ENCODE measurements at places on chromosomes 5 and 9. TPM values are rescaled to one million over a fixed set of nuclear protein-coding genes. Genes with fewer than 3 reads are reported as not detected.
A peak's percentile ranks its signal among the peaks of the same experiment; 100 is the strongest.

The SMIM32 gene
- total RNA-seq: not detected

The RLN2 gene
- 2.9 TPM for total RNA-seq

The CKMT2 gene
- not detected for total RNA-seq

The LVRN gene
- 0.40 TPM for total RNA-seq

The PCDHGA9 gene
- total RNA-seq: not detected

The DDX4 gene
- total RNA-seq: not detected

The NEUROG1 gene
- total RNA-seq: not detected

The C5orf15 gene
- 45.0 TPM for total RNA-seq

The PLEKHG4B gene
- not detected for total RNA-seq

The CHSY3 gene
- total RNA-seq: 0.33 TPM

The CER1 gene
- total RNA-seq: not detected

The CCDC69 gene
- total RNA-seq: 0.50 TPM

The SLC4A9 gene
- total RNA-seq: 0.20 TPM

The ZDHHC11B gene
- not detected for total RNA-seq

DNA sequence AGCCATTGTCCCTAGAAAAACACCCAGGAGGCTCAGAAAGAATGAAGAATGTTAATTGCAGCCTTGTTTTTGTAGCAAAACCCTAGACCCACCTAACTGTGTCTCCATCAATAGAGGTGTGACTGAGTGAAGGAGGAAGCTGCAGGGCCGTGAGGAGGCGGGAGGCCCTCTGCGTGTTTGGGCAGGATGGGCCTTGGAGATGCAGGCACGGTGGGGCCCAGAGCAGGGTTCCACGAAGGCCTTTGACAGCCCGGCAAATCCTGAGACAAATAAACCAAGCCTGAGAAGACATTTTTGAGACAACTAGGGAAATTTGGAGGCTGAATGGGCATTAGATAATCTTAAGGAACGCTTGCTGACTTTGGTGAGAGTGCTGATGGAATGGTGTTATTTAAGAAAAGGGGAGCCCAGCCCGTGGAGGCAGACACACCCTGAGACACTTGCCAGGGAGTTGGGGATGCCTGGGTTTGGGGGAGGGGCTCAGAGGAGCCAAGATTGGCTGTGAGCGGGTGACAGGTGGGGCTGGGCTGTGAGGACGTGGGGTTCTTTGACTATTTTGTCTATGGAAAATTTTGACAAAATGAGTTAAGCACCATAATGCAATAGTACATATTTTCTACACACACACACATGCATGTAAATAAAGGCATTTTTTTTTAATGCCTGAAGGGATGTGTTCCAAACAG is 48.8 kb downstream of the BARX1 start:
- DNase-seq: no peak

DNA sequence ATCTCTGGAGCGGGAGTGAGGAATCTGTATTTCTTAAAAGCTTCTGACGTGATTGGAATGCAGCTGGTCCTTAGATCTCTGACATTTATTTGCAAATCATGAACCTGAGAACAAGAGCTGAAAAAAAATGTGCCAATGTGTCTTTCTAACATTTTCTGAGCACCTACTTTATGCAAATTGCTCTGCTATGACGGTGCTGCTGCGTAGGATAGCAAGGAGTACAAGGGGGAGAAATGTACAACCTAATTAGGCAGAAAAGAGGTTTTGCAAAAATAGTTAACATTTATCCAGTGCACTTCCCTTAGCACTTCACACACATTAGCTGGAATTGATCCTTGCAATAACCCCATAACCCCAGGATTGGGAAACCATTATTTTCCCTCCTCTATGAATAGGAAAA is 357.5 kb downstream of the TLE4 start:
- DNase-seq: no peak

DNA sequence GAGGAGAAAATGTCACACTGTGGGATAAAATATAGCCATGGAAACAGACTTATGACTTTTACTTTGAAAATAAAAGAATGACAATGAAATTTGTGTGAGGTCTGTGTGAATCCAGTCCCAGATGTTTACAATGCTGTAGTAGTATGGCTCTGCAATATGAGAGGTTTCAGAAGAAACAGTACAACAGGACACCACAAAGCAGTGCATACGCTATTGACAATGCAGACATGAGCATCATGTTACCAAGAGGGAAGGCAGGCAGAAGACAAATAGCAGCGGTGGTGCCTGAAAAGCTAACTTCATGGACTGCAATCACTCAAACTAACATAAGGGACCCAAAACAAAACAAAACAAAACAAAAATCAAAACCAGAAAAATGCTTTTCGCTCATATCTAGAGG is 1.8 kb downstream of the FGF10 start:
- no peak for DNase-seq

- DNase-seq: no peak
Measured at GRCh38 chr9:18721267-18721994, 247.5 kb downstream of the ADAMTSL1 start.

DNA sequence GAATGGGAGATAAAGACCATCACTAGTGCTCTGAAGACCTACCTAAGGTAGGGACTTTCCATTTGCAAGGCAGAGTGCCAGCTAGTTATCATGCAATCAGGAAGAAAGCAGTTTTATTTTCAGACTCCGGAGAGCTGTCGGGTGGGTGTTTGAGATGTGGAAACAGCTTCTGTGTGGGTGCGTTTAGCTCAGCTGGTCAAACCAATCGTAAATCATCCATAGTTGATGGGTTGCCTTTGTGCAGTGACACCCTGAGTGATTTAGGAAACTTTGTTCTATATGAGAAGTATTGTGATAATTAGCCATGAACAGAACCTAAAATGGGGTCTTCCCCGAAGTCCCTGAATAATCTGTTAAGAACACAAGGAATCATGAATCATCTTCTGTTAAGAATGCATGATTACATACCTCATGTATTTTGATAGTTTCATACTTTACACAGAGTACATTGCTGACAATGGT is 284.3 kb downstream of the ARHGAP26 start:
- DNase-seq: no peak

- DNase-seq: peak; percentile 75
Measured at GRCh38 chr9:21801683-21802417, 586 bp upstream of the MTAP start.

GRCh38 chr9:36865731-36866635 is 168.1 kb downstream of the PAX5 start:
- DNase-seq: no peak

- DNase-seq: no peak
Measured at GRCh38 chr5:952597-953271, 55.9 kb upstream of the NKD2 start.

GRCh38 chr9:92170848-92171247 is 55.6 kb upstream of the SPTLC1 start:
- no peak for DNase-seq

- DNase-seq: no peak
Measured at GRCh38 chr9:20303996-20304395, 318.3 kb downstream of the MLLT3 start.

DNA sequence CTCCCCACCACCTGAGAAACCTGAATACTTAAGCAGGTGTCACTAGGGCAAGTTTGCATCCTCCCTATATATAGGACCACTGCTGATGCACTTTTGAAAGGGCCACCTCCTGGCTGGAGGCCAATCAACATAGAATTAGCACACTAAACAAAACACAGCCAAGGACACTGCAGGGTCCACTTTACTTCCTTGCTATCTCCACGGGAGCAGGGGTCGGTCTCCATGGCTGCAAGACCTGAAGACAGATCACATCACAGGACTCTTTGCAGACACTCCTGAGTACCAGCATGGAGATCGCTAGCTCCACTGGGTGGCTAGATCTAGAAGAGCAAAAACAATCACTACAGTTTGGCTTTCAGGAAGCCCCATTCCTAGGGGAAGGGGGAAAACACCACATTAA is 72.3 kb downstream of the C9orf153 start:
- no peak for DNase-seq

DNA sequence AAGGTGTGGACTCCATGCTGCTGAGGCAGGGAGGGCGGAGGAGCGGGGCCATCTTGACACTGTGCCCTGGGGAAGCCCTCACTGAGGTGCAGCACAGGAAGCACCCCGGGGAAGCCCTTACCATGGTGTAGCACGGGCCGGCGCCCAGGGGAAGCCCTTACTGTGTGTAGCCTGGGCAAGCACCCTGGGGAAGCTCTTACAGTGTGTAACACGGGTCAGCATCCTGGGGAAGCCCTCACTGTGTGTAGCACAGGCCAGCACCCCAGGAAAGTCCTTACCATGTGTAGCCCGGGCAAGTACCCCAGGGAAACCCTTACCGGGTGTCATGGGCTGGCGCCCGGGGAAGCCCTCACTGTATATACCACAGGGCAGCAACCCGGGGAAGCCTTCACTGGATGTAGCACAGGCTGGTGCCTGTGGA is 62.6 kb upstream of the ZNF354B start:
- no peak for DNase-seq

- no peak for DNase-seq
Measured at GRCh38 chr5:116738615-116739261, 164.1 kb upstream of the SEMA6A start.

GRCh38 chr5:96427824-96428223 is 5.2 kb downstream of the PCSK1 start:
- no peak for DNase-seq

DNA sequence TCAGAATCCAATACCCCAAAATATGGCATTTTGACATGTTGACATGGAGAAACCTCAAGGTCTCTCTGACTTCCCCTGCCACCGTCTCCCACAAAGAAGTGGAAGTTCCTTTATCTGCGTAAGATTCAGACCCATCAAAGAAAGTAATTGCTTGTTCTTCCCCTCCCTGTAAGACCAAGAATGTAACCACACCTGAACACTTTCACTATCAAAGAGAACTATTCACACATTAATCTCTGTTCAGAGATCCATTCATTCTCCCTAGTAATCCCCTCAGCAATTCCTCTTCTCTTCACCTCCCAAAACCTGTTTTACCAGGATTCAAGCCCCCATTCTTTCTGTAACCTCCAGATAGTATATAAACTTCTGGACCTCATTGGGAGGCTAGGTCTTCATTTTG is 4.1 kb upstream of the SLC1A1 start:
- no peak for DNase-seq

- no peak for DNase-seq
Measured at GRCh38 chr5:111163000-111163399, 61.2 kb upstream of the CAMK4 start.

GRCh38 chr9:98786750-98787510 is 9.4 kb downstream of the ANKS6 start:
- peak; percentile 63 for DNase-seq

- DNase-seq: peak; percentile 17
Measured at GRCh38 chr5:69415584-69415958, 655 bp downstream of the MARVELD2 start.

DNA sequence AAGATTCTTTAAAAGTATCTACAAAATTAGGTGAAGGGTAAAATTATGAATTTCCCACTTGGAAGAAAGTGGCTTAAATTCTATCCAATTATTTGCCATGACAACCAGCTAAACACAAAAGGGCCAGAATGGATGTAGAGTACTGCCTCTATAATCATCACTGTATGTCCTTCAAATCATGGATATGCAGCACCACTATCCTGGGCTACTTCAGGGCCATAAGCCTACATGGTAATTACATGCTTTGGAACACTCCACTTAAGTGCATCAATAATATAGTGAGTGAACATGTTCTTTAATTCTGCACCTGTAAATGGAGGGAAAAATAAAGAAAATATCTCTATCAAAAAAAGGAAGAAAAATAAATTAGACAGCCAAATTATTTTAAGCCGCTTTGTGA is 575.2 kb downstream of the ISL1 start:
- DNase-seq: no peak

GRCh38 chr5:73215531-73215890 is 42.5 kb downstream of the TMEM174 start:
- DNase-seq: no peak

DNA sequence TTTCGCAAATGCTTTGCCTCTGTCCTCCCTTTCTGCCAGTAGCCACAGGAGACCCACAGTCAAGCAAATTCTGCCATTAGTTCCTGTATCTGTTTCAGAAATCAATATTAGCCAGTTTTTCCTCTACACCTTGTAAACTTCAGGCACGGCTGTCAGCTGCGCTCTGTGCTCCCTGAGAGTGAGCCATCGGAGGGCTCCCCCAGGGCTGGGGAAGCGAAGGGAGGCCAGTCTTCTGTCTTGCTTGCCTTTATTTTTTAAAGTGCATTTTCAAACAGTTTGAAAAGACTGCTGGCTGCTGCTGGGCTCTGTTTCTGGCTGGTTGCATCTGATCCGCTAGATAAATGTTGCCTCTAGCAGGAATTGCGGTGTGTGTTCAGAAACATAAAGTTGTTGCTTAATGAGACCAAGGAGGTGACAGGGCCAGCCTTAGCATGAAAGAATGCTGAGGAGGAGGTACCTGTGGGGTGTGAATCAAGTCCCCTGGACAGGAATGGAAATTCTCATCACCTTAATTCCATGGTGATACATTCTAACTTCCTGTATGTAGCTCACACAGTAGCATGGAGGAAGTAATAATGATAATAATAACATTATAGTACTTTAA is 421.7 kb upstream of the KIF2A start:
- DNase-seq: no peak

DNA sequence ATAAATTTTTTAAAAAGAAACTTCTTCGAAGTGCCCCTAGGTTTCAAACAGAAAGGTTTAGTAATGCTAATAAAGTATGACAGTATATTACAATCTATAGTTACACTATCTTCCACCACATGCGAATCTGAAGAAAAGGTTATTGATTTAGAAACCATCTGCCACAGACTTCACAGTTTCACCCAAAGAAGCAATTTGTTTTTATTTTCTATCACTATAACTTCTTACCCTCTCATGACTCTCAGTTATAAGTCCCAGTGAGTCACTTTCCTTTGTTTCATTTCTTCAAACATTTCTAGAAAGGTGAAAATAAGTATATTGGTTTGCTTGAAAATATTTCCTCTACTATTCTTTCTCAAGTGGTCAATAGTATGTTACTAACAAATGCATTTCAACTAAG is 93.6 kb downstream of the MCTP1 start:
- DNase-seq: no peak

GRCh38 chr5:39880985-39881384 is 456.2 kb upstream of the DAB2 start:
- DNase-seq: no peak

DNA sequence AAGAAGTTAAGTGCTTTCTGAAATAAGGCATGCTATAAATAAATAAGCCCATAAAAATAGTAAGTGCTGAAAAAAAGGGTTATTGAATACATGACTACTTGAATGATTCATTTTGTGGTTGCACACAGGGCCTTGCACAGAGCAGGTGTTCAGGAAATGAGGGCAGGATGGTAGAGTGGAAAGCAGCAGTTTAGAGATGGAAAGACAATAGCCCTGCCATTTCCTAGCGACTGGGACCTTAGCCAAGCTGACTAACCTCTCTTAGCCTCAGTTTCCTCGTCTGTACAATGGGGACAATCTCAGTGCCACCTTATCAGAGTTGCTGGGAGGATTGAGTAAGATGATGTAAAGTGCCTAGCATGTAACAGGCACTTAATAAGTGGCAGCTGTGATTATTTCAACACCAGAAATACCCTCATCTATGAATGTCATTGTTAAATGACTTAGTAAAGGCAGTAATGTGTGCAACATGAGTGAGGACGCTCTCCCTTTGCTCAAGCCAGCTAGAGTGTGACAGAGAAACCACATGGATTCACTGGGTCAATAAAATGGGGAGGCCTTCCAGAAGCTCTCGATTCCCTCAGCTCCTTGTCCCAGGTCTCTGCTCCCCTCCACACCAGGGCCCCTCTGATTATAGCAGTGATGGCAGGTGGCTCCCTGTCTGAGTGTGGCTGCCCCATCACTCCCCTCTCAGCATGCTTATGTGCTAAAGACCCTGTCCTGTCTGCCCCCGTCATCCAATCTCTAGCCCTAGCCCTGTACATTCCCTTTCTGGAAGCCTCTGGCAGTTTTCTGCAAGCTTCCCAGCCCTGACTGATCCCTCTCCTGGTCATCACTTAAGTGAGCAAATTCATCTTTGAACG is 16.0 kb upstream of the PHF19 start:
- DNase-seq: no peak
